ENCODE measurements at places on chromosomes 7 and 10.

- DNase-seq, result no peak
These were observed 80.5 kb downstream of the TNS3 start for GRCh38 chr7:47501406-47501805.

DNA sequence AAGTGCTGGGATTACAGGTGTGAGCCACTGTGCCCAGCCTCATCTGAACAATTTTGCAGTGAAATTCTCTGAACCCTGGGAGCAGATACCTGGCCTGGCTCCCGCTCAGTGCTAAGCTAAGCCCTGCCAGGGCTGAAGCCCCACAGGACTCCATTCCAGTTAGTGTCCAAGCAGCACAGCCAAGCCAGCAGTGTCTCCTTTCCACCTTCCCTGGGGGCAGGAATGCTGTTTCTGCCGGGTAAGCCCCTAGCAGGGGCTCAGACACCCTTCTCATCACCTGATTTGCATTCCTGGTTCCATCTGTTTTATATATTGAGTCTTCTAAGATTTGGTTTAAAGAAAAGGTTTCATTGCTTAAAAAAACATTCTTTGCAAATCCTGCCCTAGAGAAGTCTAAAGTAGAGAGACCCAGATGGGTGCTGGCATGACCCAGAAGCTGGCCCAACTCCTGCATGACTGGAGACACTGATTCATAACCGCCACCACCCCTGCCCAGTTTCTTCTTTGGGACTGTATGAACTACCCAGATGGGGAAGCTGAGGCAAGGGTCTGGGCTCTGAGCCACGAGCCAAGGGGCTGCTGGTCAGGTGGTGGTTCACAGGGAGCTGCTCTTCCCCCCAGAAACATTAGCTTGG, 14.0 kb downstream of the SLC13A4 start:
- DNase-seq, result no peak

- DNase-seq, result no peak
These were observed 546.8 kb upstream of the FOXK1 start for GRCh38 chr7:4135301-4135700.

DNA sequence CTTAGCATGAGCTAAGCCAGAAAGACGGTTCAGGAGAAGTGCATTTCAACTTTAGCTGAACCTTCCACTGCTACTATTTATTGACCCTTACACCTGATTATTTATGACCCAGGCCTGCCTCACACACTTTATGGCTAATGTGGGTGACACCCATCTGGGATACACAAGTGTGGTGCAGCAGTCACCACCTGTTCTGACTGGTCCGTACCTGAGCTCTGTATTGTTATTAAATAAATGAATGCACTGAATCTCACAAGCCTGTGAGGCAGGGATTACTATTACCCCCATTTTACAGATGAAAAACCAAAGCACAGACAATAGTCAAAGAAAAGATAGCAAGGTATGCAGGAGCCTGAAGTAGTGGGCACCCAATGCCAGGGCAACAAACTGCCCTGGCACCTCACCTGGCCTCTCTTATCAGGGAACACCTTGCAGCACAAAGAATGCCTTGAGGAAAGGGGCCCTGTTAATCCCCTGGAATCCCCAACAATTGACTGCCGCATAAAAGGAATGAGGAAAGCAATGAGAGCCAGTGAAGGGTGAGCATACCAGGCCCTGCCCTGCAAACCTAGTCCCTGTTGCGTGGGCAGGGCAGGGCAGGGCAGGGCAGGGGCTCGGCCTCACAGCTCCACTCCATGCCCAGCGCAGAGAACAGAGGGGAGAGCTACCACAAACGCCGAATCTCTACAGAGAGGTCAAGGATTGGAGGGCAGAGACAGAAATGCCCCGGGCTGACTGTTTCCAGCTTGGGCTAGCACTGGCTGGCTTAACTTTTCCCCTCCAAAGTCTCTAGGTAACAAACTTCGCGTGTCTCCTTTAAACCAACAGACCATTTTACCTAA, 1.3 kb downstream of the ANXA11 start:
- no peak for DNase-seq

DNA sequence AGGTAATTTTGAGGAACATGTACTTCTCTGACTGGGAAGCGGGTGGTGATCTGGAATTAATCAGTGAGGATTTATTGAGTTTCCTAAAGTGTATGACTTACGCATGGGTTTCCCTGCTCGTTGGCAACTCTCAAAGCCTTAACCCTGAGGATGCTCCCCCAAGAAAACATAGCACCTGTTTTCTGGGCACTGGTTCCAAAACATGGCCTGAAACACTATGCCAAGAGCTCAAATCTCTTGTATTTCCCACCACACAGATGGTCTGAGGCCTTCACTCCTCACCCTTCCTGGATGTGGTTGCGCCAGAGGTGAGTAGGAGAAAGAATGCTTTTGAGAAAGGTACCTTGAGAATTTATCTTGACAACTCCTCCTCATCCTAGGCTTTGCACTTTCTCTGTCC, 250.4 kb downstream of the FZD1 start:
- DNase-seq, result no peak

DNA sequence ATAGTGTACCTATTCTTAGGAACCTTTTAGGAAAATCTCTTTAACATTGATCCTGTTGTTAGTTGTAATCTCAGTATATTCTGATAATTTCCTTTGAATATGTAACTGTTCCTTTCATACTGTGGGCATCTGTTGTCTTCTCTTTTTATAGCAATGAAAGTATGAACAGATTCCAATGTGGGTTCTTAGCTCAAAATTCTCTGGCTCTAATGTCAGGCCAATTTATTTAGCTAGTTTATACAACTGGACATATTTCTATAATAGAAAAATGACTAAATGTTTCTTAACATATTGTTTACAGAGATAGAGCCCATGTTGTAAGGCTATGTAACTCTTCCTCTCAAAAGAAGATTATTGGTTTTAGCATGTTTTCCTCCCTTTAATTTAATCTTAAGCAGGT, 363.2 kb downstream of the AUTS2 start:
- DNase-seq, result no peak
